ENCODE measurements at places on chromosomes 1 and 21.

- DNase-seq: no peak
Observed at GRCh38 chr21:41228492-41228891, 60.5 kb downstream of the BACE2 start.

DNA sequence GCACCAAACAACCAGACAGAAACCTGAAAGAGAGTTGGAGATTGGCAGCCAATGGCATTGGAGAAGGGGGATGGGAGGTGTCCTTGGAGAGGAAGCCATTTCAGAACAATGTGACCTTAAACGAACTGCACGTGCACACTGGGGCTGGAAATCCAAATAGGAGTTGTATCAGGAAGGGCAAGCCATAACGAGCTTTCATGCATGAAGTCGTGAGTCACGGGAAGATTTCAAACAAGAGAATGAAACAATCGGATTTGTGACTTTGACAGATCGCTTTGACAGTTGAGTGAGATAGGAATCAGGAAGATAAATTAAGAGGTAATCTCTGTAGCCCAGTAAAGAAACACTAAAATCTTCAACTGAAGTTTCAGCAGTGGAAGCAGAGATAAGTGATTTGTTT is 445.8 kb upstream of the ZP4 start:
- no peak for DNase-seq

DNA sequence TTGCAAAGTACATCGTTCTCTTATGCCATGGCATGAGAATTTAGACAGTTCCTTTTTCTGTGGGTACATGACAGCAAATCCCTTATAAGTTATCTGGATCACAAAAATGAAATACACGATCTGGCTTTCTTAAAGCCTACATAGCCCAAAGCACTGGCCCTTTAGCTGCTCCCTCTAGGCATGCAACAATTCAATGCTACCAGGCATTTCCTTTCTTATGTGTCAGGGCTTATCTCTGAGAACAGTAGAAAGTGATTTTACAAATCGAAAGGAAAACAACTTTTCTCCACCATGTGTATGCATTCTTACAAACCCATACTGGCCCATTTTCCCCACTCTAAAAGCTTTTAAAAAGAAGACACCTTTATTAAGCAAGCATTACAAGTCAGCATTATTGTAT is 139.7 kb downstream of the GRIK1 start:
- no peak for DNase-seq

DNA sequence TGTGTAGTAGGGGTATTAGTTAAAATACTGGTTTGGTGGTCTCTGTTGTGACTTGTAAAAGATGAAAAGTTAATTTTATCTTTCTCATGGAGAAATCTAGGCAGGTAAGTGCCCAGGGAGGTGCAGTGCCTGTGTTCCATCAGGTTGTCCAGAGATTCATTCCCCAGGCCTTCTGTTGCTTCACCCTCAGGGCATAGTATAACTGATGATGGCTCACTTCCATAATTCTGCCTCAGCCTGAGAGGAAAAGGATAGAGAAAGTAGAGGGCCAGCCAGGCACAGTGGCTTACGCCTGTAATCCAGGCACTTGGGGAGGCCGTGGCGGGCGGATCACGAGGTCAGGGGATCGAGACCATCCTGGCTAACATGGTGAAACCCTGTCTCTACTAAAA is 153.9 kb downstream of the FMN2 start:
- DNase-seq: no peak

DNA sequence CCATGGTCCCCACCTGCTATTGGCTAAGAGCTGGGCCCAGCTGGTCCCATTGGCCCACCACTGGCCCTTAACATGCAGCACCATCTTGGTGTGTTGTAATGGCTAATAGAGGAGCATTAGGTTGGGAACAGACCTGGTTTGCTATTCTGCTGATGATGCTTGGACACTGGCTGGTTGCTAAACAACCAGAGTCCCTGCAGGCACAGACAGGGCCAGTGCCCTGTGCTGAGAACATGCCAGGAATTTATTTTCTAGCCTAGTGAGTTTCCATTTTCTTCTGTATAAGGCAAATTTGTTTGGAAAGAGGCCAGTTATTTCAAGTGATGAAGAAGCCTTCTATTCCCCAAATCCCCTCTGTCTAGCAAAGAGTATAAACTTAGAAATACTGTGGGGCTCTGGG is 42.9 kb upstream of the TDRD10 start:
- DNase-seq: no peak

DNA sequence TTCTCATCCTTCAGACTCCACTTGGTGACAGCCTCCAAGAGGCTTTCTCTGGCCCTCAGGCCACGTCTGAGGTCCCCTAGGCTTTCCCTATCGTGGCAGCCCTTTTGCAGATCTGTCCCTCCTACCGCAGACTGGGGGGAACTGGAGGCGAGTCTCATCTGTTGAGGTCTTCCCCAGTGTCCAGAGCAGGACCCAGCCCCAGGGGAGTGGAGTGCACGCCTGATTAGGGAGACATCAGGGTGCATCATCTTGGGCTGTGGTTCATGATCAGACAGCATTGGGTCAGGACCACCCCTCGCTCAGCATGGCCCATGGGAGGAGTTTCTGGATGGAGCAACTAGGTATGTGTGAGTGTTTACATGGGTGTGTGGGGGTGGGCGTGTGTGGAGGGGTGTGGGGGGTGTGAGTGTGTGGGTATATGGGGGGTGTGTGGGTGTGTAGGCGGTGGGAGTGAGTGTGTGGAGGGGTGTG is 8.5 kb upstream of the MATN1 start:
- DNase-seq: no peak

DNA sequence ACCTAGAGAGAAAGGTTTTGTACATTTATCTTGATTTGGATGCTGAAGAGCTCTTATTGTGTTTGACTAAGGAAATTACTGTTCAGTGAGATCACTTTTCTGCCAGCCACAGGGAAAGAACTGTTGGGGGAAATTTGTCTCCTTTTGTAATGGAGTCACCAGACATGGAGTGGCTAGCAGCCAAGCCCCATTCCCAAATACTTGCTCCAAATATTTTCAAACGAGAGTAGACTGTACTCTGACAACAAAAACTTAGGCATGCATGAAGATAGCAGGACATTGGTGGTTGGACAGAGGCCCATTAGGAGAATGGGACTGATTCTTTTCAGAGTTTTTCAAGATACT is 21.1 kb downstream of the IPO9 start:
- DNase-seq: no peak

- no peak for DNase-seq
Observed at GRCh38 chr1:173342736-173343135, 134.4 kb upstream of the PRDX6 start.

GRCh38 chr1:36346741-36347370 is 23.4 kb upstream of the EVA1B start:
- DNase-seq: no peak

GRCh38 chr1:31101147-31101502 is 35.6 kb upstream of the PUM1 start:
- DNase-seq: no peak

DNA sequence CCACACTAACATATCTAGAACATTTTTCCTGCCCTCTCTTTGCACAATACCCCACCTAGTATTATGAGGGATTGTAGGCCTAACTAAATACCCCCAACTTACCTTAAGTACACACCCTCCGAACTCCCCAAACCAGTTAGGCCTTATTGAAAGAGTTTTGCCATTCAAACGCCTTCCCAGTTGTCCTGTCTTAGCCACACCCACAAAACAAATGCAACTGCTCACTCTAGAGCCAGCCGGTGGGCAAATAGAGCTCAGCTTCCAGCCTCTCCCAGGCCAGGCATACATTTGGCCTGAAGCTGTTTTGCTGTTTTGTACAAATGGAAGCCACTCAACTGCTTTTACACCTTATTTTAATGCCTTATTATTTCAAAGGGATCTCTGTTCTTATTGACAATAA is 224.2 kb upstream of the RUNX1 start:
- no peak for DNase-seq

DNA sequence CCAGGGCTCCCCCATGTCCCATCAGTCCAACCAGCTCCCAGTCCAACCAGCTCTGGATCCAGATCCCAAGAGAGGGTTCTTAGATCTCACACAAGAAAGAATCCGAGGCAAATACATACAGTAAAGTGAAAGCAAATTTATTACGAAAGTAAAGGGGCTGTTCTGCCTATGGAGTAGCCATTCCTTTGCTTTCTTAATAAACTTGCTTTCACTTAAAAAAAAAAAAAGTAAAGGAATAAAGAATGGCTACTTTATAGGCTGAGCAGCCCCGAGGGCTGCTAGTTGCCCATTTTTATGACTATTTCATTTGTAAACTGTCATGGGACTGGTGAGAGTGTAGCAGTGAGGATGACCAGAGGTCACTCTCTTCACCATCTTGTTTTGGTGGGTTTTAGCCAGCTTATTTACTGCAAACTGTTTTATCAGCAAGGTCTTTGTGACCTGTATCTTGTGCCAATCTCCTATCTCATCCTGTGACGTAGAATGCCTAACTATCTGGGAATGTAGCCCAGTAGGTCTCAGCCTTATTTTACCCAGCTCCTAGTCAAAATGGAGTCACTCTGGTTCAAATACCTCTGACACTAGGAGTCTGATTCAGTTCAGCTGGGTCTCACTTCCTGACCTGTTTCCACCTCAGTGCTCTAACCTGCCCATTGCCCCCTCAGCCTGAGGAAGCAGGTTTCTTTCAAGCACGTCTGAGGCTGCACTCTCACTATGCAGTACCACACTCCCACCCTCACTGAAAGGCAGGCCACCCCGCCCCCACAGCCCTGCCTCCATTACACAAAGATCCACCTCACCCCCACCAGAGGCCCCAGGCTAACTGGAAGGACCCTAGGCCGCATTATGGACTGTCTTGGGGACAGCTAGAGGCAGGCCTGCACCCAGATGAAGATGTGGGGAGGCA is 26.5 kb upstream of the ATP2B4 start:
- no peak for DNase-seq

DNA sequence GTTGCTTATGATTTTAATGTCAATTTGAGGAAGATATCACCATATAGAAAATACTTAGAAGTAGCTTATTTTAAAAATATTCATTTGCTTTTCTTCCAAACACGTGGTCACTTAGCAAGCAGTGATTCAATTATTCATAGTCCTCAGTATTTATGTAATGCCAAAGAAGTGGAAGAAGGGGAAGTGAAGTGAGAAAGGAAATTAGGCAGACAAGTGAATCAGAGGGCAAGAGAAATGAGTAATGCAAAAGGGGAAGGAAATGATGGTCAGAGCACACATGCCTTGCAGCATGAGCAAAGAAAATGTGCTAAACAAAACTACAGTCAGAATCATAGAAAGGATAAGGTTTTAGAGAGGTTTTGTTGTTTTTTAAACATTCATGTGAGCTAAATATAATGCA is 31.8 kb downstream of the SDCCAG8 start:
- DNase-seq: no peak

GRCh38 chr21:29302359-29302875 is 3.7 kb downstream of the BACH1 start:
- DNase-seq: no peak

DNA sequence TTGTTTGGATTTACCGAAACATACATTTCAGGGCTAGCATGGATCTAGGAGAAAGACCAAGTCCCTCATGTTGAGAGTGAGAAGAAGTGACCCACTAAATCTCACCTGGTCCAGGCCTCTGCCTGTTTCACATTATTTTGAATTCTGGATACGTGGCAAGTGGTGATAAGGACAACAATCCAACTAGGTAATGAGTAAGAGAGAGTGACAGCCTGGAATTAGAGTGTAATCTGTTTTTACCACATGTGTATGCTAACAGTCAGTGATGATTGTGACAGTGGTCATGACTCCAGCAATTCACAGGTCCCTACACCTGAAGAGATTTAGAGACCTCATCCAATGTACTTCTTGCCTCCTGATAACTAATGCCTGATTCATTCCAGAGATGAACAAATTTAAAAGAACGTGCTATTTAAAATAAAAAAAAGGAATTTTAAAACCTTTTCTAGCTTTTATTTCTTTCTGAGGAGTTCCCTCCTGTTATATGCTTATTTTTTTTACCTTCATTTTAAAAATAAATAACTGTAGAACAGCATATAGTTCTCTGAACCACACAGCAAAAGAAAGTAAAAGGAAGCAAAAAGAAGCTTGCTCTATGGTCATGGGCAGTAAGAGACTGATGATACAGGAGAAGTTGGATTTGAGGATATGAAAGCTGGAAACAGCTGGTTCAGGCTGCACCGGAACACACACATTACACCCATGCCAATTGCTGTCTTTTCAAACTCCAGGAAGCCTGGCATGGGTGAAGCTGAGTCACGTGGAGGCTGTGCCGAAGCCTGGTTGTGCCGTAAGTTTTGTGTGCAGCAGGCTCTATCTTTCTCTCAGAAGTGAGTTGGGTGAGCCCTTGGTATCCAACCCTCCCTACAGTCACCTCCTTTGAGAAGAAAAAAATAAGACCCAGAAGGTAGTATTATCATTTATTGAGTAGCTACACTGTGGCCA is 14.7 kb downstream of the C1orf116 start:
- no peak for DNase-seq

- DNase-seq: no peak
Observed at GRCh38 chr1:36024847-36025246, 59.0 kb upstream of the TEKT2 start.

- DNase-seq: no peak
Observed at GRCh38 chr1:36925251-36925650, 109.1 kb downstream of the GRIK3 start.

DNA sequence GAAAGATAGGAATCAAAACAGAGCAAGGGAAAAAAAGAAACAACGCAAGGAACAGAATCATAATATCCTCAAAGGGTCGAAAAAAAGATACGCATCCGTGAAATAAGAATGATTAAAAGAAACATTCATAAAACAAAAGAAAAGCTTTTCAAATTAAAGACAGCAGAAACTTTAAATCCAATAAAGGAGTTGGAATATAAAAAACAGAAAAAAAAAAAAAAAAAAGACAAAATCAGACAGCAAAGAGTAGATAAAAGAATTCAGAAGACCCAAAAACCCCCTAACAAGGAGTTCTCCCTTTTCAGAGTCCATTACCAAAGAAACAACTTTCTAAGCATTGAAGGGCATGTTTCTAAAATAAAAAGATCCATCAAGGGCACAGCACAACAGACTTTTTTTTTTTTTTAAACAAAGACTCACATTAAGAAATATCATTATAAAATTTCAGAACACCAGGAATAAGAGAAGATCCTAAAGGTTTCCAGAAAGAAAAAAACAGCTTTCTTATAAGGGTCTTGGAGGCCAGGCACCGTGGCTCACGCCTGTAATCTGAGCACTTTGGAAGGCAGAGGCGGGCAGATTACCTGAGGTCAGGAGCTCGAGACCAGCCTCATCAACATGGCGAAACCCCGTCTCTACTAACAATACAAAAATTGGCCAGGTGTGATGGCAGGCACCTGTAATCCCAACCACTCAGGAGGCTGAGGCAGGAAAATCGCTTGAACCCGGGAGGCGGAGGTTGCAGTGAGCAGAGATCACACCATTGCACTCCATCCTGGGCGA is 44.7 kb downstream of the ENAH start:
- no peak for DNase-seq

GRCh38 chr1:57192222-57192621 is 226.4 kb upstream of the C8B start:
- DNase-seq: no peak
